ENCODE measurements at places on chromosomes 12 and 14.
A peak's percentile ranks its signal among the peaks of the same experiment; 100 is the strongest.

DNA sequence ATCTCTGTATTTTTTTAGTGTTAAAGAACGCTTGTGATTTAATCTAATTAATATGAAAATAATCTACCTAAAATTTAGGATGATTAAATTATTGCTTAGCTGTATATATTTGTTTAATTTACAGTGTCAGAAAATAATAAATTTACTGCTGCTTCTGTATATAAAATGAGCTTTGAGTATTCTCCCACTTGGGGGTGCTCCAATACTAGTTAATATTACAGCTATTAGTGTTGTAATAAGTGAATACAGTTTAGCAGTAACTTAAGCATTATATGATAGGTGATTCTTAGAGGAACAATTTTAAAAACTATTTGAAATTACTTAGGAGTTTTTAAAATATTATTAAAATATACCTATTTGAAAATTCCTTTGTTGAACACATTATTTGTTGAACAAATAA is 62.2 kb downstream of the PAPOLA start:
- no peaks in the 10 kb centered on the region for H3K4me1 ChIP-seq
- peaks cover 78% of the 10 kb centered on the region for H3K36me3 ChIP-seq
- DNase-seq, result no peak
- H3K4me3 ChIP-seq, result no peak overlapping the region
- H3K27me3 ChIP-seq, result no peaks in the 10 kb centered on the region

DNA sequence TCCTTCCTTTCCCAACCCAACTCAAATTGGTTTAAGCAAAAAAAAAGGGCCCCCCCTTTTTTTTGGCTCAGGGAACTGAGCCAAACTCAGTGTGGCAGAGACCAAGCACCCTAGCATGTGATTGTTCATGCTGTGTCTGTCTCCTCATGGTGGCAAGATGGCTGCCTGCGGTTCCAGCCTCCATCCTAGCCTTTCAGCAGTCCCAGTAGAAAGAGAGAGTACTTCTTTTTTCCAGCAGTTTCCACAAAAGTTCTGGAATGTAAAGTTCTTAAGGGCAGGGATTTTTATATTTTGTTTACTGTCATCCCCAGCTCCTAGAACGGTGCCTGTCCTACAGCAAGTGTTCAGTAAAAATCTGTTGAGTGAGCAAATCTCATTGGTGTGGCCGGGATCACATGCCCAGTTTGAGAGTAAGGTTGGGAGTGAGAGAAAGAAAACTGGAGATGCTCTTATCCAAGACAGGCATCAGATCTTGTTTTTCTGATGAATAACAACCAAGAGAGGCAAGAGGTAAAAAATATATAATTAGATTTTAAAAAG is 22.4 kb downstream of the CHST11 start:
- no peak overlapping the region for H3K4me3 ChIP-seq
- no peak overlapping the region for H3K27ac ChIP-seq
- H3K36me3 ChIP-seq, result no peaks in the 10 kb centered on the region
- H3K4me1 ChIP-seq, result no peaks in the 10 kb centered on the region
- H3K27me3 ChIP-seq, result no peaks in the 10 kb centered on the region
- DNase-seq, result no peak

DNA sequence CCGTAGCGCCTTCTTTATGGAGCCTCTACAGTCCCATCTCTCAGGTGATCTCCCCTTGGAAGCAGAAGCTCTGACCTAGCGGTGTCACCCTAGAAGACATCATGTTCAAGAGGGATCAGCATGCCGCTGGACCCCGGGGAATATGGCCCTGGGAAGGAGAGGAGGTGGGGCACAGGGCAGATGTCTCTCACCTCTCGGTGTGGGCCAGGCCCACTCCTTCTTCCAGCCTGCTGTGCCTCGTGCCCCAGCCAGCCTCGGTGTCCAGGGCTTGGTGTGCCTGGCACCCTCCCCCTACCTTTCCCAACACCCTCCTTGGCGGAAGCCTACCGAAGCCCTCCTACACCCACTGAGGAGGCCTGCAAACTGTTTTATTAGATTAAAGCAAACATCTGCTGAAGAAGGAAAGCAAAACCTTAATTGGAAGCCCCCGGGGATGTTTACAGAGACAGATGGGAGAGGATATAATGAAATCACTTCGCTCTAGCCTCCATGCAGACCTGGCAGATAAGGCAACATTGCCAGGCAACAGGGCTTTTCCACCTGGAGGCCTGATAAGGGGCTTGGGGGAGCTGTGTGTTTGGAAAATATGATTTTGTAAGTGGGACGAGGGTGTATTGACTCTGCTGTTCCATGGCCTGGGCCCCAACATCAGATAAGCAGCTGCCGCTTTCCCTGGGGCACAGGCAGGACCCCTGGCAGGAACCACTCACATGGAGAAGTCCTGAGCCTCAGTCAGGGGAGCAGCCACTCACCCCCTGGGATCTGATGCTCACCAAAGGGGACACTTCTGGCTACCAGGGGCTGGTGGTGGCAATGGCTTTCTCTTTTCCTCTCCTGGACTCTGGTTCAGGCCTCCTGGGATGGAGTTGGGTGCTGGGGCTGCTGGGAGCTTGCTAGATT is 5.7 kb upstream of the CHGA start:
- no peak overlapping the region for H3K27ac ChIP-seq
- DNase-seq, result no peak
- no peak overlapping the region for H3K4me3 ChIP-seq
- H3K36me3 ChIP-seq, result no peaks in the 10 kb centered on the region

- peak; percentile 74 for DNase-seq
- H3K36me3 ChIP-seq, result no peaks in the 10 kb centered on the region
- no peak overlapping the region for H3K27ac ChIP-seq
- no peaks in the 10 kb centered on the region for H3K27me3 ChIP-seq
- no peak overlapping the region for H3K4me3 ChIP-seq
Observed at GRCh38 chr12:38152816-38153736, 163.5 kb upstream of the ALG10B start.

DNA sequence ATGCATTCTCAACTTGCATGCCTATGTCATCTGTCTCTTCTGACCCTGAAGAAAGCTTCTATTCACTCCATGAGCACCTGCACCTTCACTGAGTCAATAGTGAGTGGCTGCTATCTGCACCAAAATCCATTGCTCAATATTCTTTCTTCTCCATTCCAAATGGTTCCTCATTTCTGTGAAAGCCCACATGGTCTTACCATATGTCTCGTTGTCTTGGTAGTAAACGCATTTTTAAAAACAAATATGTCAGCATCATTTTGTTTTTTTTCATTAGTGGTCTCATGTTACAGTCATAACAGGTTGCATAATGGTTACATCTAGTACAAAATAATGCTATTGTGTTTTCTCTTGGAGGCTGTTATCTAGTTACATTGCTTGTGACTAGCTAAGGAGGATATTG is 106.9 kb upstream of the CPM start:
- DNase-seq, result no peak
- no peak overlapping the region for H3K4me3 ChIP-seq
- H3K4me1 ChIP-seq, result peaks cover 7% of the 10 kb centered on the region
- no peaks in the 10 kb centered on the region for H3K27me3 ChIP-seq
- no peaks in the 10 kb centered on the region for H3K36me3 ChIP-seq
- H3K27ac ChIP-seq, result peak overlapping the region; percentile 7
